NCI-H1694 treated with DMSO at 0.1 percent for 48 hours (cell line): ENCODE measurements at places on chromosomes 5 and 9.

DNA sequence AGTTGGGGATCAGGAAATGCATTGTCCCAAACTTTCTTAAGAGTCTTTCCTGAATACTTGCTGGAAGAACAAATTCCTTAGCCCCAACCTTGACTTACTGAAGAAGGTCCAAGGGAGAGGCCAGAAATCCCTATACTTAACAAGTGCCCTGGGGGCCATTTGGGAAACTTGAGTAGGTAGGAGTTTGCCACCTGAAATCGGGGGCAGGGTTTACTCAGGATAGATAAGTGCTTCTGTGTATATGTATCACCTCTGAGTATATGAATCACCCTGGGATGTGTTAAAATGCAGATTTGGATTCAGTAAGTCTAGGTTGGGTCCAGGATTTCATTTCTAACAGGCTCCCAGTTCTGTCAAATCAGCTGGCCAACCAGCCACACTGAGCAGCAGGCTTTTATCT is 47.9 kb upstream of the MYO10 start:
- DNase-seq: no peak

DNA sequence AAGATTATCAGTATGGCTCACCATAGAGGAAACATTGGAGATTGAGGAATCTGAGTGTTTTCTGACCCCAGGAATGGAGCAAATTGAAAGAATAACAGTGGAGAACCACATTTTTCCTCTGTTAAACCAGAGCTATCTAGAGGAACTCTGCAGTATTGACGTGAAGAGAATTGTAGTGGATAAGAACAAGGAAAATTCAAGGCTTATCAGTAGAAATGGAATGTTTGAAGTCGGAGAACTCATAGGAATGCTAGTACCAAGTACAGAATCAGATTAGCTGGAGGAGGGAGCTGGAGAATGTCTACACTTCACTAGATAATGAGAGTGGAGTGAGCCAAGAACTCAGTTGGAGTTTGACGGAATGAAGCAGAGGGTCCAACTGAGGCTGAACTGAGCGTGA is 50.3 kb downstream of the SNCAIP start:
- DNase-seq: no peak

DNA sequence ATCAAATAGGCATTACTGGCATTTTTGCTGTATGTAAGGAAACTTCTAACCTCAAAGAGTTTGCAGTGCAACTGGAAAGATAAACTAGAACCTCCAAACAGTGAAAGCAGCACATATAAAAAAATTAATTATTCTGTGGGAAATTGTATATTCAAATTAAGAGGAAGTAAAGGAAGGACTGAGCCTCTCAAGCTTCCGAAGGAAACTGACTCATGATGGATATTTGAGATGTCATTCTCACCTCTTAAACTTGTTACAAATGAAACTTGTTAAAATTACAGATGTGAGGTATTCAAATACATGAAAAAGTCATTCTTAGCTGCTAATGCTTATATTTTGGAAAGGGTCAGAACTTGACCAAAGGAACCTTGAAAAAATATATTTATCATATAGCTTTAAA is 538.7 kb downstream of the PDE4D start:
- DNase-seq: no peak

- no peak for DNase-seq
These were observed 119.2 kb downstream of the FGF18 start for GRCh38 chr5:171538681-171539080.

GRCh38 chr5:10354048-10354872 is 765 bp downstream of the MARCHF6 start:
- DNase-seq: peak; percentile 31

DNA sequence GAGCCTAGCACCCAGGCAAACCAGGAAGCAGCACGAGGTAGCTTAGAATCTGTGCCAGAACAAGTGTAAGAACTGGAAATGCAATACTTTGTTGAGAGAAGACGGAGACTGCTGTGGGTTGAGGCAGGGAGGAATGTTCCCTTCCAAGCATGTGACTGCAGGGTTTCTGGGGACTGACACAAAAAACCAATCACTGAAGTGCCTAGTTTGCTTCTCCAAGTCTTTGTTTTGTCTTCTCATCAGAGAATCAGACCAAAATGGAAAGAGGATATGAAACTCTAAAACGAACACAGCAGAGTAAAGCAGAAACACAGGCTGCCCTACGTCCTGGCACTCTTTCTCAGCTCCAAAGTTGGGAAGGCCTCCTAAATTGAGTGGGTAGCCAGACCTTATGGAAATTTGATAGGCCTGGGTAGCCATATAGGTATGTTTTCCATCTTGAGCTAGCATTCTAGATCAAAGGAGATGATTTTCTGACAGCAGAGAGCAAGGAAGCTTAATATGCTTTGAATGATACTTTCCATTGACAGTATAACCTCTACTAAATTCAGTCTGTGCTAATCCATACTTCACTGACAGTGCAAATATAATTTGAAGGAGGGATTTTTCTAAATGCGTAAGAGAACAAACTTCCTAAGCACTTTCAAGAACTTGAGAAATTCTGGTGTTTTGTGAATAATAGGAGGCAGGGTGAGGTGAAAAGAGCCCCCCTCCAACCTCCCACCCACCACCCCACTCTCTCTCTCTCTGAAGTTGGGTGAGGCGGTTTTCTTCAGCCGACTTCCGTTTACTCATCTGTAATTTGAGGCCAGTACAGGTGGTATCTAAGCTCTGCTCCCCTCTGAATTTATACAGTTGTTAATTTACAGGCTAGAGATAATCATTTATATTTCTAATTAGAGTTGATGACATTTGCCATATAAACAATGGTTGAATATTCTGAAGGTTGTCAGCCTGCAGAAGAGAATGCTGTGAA is 5.5 kb downstream of the ADRB2 start:
- no peak for DNase-seq

DNA sequence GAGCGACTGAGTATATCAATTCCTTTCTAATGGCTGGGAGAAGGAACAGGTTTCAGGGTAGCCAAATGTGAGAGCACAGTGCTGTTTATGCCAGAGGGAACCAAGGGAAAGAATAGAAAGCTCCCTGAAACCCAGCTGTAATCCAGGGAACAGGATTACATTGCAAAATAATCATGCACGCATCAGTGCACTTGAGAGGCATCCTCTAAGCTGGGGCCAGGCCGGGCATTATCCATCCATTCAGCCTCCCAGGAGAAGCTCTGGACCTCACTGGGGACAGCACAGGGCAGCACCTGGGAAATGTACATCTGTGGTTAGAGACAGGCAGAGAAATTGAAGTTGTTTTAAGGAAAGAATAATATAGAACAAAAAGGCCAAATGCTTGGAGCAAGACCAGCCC is 72.7 kb downstream of the MTRR start:
- no peak for DNase-seq

DNA sequence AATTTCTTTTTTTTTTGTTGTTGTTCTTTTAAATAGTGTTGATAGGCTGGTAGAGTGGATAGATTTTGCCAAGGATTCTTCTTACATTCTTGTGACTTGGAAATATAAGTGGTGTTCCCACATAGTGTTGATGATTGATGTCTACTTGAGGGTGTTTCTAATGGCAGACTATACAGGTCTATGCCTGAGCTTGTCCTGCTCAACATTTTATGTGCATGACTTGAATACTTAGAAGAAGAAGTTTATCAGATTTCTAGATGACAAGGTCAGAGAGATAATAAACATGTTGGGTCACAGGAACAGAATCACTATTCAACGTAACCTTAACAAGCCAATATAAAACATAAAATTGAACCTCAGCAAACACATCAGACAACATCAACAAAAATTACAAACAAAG is 24.2 kb downstream of the XRCC4 start:
- DNase-seq: no peak

DNA sequence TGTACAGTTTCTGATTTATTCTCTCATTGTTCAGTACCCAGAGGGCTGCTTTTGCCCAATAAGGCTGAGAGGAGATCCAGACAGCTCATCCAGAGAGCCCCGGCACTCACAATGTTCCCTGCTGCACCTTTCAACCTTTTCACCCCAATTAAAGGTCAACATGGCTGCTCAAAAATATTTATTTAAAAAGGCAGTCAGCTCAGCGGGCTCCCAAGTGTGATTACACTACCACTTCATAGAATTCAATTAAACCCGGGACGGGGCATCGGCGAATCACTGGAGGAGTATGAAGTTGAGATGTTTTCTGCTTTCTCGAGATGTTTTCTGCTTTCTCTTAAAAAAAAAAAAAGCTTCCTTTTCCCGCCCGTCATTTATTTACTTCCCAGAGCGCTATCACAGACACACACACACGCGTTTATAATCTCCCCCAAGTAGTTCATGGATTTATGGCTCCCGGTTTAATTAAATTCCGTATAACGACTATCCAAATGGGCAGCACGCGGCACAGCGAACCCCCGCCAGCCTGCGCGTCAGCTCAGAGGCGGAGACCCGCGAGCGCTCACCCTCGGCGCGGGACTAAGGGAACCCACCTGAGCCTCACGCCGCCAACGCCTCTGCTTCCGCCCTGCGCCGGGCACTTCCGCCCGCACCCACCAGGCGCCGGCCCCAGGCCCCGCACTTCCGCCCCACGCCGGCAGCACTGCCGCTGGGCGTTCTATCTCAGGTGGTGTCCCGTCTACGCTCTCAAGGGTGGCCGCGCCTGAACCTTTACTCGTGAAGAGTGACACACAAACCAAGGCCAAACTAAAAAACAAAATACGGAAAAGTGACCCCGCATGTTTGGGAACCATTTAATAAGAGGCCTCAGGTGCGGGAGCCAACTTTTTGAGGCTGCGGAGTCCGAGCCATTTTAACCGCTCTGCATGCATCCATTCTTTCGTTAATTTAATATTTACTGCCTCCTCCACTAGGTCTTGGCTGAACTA is at the start of gene C5orf63:
Gene C5orf63, minus strand, starts transcription at position 642 of the 986 bp plus-strand sequence. CDS start 14,507 bp downstream, outside the sequence.
- no peak for DNase-seq

DNA sequence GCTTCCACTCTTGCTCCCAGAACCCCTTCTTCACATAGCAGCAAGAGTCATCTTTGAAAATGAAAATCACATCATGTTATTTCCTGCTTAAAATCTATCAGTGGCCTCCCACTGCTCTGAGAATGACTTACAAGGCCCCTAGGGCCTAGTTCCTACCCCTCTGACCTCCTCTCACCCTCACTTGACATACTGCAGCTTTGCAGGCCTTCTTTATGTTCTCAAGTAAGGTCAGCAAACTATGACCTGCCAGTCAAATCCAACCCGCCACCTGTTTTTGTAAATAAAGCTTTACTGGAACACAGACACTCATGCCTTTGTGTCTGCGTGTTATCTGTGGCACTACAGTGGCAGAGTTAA is 185.7 kb downstream of the NR3C1 start:
- no peak for DNase-seq

GRCh38 chr5:120614531-120615180 is 150.6 kb downstream of the PRR16 start:
- DNase-seq: no peak

DNA sequence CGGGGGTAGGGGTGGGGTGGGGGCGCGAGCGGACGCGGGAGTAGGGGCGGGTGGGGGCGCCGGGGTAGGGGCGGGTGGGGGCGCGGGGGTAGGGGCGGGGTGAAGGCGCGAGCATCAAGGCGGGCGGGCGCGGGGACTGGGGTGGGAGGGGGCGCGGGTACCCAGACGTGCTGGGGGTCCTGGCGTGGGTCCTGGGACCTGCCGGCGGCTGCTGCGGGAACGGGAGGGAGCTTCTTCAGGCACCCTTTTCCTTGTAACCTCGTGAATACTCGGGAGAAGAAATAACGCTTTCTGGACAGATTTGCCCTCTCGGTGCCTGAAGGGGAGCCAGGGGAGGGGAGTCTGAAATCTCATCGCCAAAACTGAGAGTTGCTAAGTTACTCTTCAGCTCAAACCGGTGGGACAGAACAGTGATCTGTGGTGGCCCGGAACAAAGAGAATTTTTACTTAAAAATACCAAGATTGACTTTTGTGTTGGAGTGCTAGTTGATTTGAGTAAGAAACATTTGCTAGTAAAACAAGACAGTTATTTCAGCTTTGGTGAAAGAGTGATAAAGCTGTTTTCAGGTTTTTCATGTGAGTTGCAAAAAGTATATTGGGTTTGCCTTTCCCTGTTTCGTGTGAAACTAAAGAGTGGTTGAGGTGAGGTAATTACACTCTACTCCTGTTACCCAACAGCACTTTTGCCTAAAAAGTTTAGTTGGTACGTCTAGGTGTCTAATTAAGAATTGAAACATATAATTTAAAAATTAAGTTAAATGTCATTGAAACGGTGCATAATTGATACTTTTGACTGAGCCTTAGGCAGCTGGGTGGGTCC is 643 bp downstream of the PLEKHG4B start:
- DNase-seq: peak; percentile 23

DNA sequence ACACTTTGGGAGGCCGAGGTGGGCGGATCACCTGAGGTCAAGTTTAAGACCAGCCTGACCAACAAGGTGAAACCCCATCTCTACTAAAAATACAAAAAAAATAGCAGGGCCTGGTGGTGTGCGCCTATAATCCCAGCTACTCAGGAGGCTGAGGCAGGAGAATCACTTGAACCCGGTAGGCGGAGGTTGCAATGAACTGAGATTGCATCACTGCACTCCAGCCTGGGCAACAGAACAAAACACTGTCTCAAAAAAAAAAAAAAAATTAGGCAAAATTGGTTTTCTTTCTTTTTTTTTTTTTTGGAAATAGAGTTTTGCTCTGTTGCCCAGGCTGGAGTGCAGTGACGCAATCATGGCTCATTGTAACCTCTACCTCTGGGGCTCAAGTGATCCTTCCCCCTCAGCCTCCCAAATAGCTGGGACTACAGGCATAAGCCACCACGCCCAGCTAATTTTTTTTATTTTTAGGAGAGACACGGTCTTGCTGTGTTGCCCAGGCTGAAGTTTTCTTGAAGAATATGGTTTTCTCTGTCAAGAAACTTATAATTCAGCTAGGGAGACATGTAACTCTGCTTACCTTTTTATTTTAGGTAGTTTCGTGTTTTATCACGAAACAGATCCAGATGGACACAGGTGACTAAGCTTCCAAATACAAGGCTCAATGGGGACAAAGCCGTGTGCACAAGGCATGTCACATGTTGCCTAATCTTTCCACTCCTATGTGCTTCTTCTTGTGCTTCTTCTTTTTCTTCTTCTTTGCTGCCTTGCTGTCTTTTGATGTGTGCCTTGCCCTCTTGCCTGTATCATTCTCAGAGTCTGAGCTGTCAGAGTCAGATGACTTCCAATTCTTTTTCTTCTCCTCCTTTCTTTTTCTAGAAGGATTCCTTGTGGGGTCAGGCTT is 14.3 kb downstream of the TTC1 start:
- no peak for DNase-seq

GRCh38 chr5:178241688-178242231 is 9.2 kb upstream of the PHYKPL start:
- DNase-seq: no peak

GRCh38 chr5:135119481-135119880 is 85.5 kb upstream of the PITX1 start:
- no peak for DNase-seq

GRCh38 chr5:38532165-38532669 is 24.2 kb downstream of the LIFR start:
- DNase-seq: no peak

DNA sequence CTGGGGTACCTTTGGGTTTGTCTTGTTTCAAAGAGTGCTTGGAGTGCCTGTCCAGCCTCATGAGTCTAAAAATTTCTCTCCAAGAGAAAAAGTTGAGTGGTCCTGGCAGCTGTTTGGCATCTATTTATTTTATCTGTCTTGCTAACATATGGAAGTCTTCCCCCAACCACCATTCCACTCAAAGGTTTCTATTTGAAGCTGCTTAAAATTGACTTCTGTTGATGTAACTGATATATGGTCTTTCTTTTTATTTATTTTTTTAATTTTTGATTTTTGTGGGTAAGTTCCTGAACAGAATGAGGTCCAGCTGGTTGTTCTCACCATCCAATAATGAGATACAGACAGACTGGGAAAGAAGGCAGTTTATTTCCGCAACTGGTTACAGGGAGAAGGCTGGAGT is 178.7 kb upstream of the SGCD start:
- DNase-seq: no peak
